Stomach (tissue), 19 donors: ENCODE measurements at places on chromosomes 1 and 21.
A peak's percentile ranks its signal among the peaks of the same experiment; 100 is the strongest.

GRCh38 chr1:66300280-66300971 is 233.5 kb upstream of the SGIP1 start:
- no peak for DNase-seq

DNA sequence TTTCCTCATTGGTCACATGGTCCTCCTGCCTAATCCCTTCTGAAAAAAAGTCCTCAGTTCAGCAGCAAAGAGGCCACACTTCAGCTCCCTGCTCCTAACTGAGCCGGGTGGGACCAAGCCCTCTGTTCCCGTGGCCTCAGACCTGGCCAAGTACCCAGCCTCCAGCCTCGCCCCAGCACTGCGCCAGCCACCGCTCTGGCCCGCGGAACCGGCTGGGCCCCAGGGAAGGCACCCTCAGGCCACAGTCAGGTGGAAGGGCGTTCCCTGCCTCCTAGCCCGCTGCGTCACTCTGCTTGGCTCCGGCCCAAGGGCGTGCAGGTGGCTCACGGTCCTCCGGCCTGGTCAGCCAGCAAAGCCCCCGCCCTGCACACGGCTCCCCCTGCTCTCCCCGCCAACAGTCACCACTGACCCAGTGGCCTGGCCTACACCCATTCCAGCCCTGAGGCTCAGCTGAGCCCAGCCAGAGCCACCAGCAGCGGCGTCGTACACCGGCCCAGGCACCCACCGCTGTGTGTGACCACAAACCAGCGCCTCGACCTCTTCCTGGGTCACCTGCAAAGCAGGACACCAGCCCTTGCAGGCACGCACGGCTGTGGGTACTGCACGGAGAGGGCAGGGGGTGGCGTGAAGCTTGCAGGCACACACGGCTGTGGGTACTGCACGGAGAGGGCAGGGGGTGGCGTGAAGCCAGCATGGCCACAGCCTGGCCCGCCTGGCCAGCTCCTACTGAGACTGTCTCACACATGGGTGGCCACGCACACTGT is 19.4 kb downstream of the NADK start:
- peak; percentile 95 for DNase-seq

DNA sequence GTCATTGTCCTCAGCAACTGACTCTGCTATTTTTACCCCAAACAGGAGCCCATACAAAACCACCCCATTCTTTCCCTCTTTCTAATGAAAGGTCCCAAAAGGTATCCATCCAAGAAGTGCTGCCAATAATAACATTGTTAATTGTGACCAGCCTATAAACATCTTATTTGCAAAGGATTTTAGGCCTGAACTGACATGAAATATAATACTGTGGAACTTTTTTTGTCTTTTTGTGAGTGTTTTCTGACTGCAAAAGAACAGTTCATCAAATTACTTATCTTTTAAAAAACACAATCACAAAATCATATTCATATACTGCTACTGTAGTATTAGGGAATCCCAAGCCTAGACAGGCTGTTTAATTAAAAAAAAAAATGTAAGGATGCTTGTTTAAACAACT is 3.4 kb downstream of the PIGM start:
- DNase-seq, result no peak

GRCh38 chr1:89903550-89903949 is 82.7 kb downstream of the LRRC8D start:
- no peak for DNase-seq

- DNase-seq, result no peak
Observed at GRCh38 chr1:115473986-115474565, 136.0 kb upstream of the NGF start.

DNA sequence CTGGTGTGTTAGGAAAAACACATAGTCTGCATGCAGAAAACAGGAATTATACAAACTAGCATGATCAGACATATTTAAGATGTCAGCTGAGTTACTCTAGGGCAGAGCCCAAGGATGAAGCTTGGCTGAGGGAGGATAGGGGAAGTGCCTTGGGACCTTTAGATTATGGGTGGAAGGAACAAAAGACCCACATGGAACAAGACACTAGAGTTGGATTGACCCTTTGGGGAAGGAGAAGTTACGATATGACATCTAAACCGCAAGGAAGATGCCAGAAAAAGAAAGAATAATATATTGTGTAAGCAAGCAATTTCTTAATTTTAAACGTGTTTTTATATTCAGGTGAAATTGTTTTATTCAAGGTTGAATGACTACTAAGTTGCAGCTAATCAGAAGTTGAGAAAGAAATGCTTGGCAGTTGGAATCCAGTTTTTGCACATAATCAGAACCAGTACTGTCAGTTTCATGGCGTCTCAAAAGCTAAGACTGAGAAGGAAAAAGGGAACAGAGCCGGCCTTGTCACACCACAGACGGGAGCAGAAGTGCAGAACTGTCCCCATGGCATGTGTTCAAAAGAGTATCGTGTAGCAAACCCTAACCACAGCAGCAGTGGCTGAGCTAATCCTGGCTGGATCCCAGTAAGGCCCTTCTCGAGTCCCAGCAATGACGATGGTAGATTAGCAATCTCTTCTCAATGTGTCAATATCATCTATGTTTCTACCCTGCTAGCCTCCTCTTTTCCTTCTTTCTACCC is 31.2 kb upstream of the IFNAR2 start:
- peak; percentile 80 for DNase-seq
